ENCODE measurements at places on chromosomes 4 and X.

DNA sequence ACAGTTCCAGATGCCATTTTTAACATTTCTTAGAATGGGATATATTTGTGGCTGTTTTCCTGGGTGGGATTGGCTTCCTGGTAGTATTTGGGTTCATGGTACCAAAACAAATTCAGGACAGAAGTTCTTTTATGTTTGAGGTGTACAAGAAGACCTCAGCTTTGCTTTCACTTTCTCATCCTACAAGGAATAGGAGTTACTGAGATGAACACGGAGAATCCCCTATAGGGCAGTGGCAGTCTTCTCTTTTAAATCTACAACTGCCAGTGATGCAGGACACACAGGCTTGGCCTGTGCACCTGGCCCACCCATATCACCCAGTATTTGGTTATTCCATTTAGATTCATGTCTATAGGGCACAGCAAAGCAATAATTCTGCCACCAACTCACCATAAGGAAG, 35.2 kb downstream of the SLC10A7 start:
- DNase-seq: no peak

DNA sequence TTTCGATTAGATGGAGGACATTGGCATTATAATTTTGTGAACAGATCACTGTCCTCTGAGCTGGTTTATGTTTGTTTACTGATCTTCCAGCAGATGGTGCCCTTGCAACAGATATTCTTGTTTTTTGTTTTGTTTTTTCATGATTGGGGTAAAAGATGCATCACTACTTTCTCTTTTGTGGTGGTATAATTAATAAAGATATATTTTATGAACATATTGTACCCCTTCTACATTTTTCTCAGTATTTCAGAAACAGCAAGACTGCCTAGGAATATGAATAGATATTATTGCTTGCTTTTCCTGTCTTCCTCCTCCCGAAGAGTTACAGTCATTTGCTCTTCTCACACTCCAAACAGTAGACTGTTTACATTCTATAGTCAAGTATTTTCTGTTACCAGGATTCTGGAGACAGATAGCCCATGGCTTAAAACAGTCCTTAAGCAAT, 905.2 kb downstream of the TRAM1L1 start:
- DNase-seq: no peak

- no peak for DNase-seq
Observed at GRCh38 chr4:156568484-156568883, 403.1 kb downstream of the PDGFC start.

DNA sequence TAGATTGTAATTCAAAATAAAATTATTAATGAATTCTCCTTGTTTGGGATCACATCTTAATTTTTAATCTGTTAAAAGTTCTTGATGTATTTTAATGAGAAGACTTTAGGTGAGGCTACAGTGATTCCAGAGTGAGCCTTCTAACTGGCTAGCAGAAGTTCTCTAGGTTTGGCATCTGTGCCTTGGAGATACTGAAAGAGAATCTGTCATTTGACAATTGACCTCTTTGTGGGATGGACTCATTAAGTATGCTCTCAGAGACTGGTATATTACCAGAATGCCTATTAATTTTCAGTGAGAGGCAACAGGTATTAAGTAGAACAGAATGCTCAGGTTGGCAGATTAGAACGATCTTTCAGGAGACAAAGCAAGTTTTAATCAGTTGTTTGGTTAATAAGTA, 10.2 kb downstream of the CCNG2 start:
- no peak for DNase-seq

GRCh38 chr4:88356771-88357170, 21.9 kb upstream of the HERC6 start:
- no peak for DNase-seq

GRCh38 chrX:40945361-40945713, 139.9 kb upstream of the USP9X start:
- no peak for DNase-seq

DNA sequence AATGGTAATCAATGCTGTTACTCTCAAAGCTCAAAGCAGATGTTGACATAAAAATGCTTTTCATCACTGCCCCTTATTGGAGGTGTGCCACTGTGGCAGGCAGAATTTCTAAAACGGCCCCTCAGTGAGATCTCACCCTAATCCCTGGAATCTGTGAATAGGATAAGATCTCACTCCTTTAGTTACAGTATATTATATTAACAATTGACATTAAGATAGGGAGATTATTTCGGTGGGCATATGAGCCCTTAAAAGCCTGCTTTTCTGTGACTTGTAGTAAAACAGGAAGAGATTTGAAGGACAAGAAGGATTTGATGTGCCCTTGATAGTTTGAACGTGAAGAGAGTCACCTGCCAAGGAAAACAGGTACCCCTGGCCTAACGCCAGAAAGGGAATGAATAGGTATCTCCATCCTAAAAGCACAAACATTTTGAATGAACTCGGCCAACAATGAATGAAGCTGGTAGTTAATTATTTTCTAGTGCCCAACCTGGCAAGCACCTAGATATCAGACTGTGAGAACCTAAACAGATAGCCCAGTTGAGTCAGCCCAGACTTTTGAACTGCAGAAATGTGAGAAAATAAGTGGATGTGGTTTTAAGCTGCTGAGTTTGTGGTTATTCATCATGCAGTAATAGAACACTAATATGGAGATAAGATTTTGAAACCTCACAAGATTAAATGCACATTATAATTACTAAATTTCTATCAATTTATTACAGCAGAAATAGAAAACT, 881.6 kb downstream of the PCDH18 start:
- no peak for DNase-seq

DNA sequence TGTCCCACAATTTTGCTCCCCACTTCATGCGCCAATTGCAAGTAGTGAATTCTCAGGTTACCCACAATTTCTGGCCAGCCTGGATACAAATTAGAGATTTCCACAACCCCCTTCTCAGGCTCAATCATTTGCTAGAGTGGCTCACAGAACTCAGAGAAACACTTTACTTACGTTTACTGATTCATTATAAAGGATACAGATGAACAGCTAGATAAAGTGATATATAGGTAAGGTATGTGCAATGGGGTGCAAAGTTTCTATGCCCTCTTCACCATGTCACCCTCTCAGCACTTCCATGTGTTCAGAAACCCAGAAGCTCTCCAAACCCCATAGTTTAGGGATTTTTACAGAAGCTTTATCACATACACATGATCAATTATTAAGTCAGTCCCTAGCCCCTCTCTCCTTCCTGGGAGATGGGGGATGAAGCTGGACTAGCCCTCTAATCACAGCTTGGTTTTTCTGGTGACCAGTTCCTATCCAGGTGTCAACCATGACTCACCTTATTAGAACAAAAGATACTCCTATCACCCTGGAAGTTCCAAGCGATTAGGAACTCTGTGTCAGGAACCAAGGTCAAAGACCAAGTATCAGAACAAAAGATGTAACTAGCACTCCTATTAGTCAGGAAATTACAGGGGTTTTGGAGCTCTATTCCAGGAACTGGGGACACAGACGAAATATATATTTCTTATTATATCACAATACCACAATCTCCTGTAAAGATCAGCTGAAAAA, 33.5 kb upstream of the PRRG1 start:
- DNase-seq: no peak

- no peak for DNase-seq
Observed at GRCh38 chr4:183241721-183242151, 78.3 kb downstream of the CLDN22 start.
